ENCODE measurements at places on chromosomes 12 and 14.

- no peak for DNase-seq
These were observed 18.9 kb downstream of the BCAT1 start for GRCh38 chr12:24929953-24930352.

DNA sequence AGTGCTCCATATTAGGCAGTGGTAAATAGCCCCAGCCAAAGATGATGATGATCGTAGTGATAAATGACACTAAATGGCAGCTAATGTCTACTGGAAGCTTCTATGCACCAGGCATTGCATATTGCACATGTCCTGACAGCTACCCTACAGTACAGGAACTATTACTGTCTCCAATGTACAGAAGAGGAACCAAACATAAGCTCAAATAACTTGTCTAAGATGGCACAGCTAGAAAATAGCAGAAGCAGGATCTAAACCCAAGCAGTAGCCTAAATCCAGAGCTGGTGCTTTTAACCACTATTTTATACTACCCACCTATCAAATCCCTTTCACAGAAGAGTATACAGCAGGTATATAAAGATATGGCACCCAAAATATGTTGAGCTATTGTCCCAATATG, 28.9 kb downstream of the ESR2 start:
- DNase-seq = no peak

DNA sequence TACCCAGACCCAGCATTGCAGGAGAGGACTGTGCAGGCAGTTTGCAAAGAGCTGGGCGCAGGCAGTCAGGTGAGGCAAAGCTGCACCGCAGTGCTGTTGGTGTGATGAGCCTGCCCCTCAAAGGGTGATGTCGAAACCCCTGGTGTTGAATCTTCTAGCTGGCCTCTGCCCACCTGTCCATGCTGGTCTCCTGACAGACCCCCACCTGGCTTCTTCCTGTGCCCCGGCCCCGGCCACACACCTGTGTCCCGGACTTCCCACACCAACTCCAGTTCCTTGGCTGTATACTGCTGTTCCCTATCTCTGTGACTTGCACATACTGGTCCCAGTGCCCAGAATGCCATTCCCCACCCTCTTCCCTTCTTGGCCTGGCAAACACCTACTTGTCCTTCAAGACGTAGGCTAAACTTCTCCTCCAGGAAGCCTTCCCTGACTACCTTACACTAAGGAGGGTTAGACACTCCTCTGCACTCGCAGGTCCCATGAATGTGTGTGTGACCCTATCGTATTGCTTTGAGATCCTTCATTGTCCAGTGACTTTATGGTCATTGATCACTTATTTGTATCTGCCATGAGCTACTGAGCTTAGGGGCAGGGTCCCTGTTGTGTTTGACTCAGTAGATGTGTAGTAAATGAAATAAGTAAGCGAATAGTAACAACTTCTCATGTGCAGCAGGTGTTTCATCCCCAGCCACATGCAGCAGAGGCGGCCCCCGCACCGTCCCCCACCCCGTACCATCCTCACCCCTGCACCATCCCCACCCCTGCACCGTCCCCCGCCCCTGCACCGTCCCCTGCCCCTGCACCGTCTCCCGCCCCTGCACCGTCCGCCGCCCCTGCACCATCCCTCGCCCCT, 37.4 kb downstream of the ESRRB start:
- DNase-seq = no peak

- no peak for DNase-seq
These were observed at the start of gene FIGNL2 for GRCh38 chr12:51848326-51848727. TSS of gene FIGNL2 (minus strand) at chr12:51848718. CDS start at chr12:51822413, 26,305 bp downstream.

- DNase-seq = no peak
These were observed 227.5 kb downstream of the GXYLT1 start for GRCh38 chr12:41917181-41917580.

All from H54 (cell line).